ENCODE measurements at places on chromosomes 1 and 21.

GRCh38 chr1:110309139-110309538, 30.0 kb upstream of the RBM15 start:
- DNase-seq: no peak

DNA sequence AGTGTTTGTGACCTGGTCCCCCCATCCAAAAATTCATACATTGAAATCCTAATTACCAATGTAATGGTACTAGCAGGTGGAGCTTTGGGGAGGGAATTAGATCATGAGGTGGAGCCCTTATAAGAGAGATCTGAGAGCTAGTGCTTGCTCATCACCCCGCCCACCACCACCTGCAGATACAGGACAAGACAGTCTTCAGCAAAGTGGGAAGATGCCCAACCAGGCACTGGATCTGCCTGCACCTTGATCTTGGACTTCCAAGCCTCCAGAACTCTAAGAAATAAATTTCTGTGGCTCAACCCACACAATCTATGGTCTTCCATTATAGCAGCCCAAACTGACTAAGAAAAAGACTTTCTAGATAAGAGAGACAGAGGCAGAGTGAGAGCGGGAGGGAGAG, 343.4 kb downstream of the LRRIQ3 start:
- no peak for DNase-seq

GRCh38 chr1:248786156-248786555, 30.6 kb upstream of the LYPD8 start:
- no peak for DNase-seq

DNA sequence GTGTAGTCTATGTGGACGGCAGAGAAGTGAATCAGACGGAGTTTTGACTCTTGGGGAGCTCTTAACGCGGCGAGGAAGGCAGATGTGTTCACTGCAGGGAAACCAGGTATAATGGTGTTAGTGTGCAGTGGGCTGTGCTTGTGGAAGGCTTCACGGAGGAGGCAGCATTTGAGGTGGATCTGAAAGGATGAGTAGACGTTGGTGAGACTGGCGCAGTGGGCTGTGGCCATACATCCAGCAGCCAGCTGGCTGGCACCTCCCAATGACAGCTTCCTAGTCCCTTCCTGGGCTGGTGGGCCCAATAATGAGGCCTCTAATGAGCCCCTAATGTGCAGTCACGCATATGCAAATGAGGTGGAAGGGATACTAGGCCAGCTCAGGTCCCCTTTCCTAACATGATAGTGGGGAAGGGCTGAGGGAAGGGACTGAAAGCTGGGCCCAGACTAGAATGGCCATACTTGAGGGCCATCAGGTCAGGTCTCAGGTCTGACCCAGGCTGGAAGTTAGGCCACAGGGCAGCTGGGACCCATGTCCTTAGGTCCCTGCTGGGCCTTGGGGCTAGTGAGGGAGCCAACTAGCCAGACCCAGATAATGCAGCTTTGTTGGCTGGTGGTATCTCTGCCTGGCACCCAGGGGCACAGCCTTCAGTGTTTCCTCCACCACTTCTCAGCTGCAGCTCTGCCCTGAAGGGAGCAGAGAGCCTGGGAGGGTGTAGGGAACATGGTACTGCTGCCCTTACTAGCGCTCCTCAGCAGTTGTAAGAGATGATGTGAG, 3.8 kb downstream of the MAP7D1 start:
- no peak for DNase-seq

- DNase-seq: peak; percentile 83
Measured at GRCh38 chr1:243254233-243254926, 701 bp downstream of the CEP170 start.

Data from NCI-H2081 (cell line).